ENCODE measurements at places on chromosomes 2 and 18.
A peak's percentile ranks its signal among the peaks of the same experiment; 100 is the strongest.

- DNase-seq: no peak
Measured at GRCh38 chr2:7539077-7539476, 621.9 kb downstream of the RNF144A start.

DNA sequence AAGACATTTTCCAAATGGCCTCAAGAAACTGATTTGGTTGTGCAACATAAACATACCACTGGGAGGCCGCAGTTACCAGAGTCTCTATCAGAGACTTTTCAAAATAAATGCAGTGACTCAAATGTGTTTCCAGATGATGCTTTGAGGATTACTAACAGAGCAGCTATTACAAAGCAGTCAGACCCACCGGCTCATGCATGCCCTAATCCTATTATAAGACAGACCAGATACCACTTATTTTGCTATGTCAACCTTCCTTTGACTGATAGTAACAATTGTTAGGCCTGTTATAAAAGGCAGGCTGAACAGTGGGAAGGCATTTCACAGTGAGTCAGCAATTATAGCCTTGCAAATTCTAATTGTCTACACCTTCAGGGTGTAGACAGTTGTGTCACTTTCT, 217.7 kb downstream of the LRRTM1 start:
- DNase-seq: no peak

DNA sequence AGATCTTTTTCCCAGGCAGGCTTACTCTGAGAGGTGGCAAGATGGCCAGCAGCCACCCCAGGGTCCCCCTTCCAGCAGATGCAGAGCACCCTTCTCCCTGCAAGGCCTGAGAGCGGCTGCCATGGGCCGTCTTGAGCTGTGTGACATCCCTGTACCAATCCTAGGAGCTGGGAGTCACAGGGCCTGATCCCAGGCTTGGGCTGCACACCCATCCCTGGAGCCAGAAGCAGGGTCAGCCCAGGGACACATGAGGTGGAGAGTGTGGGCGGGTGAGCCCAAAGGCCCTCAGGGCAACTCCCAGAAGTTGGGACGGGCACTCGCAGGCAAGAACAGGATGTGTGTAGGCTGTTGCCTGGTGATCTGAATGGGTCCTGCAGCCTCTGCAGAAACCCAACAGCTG, 40.5 kb downstream of the CROCC2 start:
- no peak for DNase-seq

- no peak for DNase-seq
Measured at GRCh38 chr2:45770811-45771210, 119.3 kb downstream of the PRKCE start.

DNA sequence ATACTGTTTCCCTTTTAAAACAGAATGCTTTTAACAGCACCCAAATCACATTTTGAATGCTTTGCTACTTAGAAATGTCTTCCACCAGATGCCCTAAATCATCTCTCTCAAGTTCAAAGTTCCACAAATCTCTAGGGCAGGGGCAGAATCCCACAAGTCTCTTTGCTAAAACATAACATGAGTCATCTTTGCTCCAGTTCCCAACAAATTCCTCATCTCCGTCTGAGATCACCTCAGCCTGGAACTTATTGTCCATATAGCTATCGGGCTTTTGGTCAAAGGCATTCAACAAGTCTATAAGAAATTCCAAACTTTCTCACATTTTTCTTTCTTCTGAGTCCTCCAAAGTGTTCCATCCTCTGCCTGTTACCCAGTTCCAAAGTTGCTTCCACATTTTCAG, 1374.5 kb upstream of the NXPH2 start:
- no peak for DNase-seq

DNA sequence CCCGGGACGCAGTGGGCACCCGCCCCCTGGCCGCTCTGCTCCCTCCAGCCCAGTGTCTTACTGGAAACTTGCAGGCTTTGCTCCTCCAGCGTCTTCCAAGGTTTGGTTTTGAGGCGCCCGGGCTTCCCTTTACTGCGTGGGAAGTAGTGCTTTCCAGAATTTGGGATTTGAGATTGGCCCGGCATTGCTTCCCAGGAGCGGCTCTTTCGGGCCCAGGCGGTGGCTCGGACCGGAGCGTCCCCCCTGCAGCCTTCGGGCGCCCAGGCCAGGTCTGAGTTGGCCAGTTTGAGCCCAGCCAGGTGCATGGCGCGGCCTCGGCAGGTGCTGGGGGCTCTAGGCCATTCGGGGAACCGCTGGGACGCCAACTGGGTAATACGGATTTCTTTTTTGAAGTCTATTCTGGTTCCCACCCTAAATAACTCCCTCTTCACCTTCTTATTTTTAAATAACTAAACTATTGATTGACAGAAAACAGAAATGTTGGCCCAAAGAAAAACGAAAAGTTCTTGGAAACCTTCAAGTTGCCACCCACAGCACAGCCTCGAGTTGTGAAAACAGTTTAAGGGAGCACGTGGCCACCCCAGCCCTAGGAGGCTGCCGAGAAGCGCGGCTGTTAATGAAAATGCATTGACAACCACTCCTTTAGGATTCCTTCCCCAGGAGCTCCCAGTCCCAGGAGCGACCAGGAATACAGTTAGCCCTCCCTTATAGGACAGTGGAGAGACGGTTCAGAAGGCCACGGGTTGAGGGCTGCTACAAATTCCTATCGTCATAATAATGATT, 766 bp downstream of the SNTG2 start:
- DNase-seq: no peak

DNA sequence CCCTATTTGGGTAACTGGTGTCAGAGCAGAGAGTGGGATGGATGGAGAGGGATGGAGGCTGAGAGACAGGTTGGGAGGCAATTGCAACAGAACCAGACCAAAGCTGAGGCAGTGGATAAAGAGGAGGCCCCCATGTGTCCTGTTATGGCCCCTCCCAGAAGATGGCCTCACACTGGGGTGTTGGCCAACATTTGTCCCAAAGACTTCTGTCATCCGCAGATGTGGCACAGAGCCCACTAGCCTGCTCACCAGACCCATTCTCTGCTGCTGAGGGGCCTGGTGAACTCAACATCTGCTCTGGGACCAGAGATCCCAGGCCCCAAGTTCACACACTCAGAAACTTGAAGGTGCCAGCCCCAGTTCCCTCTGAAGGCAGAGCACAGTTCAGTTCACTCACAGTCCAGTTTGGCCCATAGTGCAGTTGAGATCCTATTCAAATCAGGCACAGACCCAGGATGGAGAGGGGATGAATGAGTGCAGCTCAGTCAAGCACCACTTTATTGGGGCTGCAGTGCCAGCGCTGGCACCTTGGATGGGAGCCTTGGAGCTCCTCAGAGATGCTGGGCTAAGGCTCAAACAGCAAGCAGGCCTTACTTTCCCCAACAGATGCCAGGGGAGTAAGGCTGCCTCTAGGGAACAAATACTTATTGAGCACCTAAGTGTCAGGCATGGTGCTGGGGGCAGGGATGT, 189.2 kb downstream of the ZBTB7C start:
- DNase-seq: no peak

GRCh38 chr18:48538531-48539405, at the start of gene CTIF:
Gene CTIF (plus strand): TSS chr18:48539031. CDS start chr18:48619566, 80,535 bp downstream.
- peak; percentile 65 for DNase-seq

DNA sequence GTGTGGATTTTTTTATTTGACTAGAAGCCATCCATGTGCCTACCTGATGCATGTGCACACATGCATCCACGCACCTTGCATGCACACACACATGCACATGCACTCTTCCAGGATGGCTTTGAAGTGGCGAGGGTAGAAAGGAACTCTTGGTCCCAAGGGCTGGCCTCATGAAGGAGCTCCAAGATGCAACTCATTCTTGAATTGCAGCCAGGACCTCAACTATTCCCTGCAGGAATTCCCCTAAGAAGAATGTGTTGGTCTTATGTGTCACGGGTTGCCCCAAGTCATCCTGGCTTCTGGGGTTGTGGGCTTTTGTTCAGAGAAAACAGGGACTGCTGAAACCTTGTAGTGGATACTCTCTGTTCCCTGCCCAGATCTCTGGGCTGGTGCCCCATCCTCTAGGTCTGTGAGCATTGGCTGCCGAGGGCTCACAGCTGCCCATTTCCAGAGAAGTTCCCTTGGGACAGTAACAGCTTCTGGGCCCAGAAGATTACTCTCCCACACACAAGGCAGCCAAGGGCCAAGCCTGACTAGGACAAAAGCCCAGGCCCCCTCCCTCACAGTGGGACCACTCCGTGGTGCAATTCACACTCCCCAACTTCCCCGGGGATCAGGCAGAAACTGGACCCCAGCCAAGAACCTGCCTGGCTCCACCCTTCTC, 137.6 kb downstream of the COPS8 start:
- DNase-seq: no peak

- DNase-seq: no peak
Measured at GRCh38 chr2:152846697-152847470, 128.5 kb downstream of the ARL6IP6 start.
